Tongue (tissue), 3 donors: ENCODE measurements at places on chromosomes 6 and 20.

DNA sequence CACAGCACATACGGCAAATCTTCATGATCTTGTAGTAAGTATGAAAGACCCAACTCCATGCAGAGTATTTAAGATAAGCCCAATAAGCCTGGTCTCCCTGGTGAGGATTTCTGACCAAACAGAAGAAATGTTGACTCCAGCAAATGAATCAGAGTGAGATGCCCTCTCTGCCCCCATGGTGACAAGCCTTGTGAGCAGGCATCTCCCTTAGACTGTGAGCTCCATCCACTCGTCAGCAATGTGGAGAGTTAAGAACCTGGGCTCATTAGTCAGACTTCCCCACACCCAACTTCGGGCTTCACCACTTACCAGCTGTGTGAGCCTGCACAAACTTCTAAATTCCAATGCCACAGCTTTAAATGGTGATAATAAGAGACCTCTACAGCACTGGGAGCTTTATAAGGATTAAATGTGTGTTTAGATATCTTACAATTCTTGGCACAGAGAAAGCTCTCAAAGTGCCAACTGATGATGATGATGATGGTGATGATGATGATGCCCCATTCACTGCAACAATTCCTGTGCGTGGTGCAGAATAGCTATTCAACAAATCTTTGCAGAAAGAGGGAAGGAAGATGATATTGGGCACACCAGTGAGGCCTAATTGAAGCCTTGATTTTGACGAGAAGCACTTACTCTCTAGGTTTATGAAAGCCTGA is 253.4 kb upstream of the TAB2 start:
- DNase-seq: no peak

DNA sequence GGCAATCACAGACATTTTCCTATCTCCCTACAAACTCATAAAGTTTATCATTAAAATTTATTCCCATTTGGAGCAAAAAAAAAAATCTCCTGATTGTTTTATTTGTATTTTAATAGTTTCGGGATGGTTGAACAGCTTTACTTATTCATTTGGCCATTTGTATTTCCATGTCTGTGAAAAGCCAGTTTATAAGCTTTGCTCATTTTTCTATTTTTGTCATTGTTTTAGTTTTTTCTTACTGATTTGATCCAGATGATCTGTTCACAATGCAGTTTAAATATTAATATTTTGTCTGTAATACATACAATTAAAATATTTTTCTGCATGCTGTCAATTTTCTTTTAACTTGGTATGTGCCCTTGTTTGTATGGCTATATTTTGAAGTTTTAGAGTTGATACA is 65.2 kb upstream of the CCN2 start:
- DNase-seq: no peak

GRCh38 chr20:21706261-21707195 is 1.1 kb downstream of the PAX1 start:
- no peak for DNase-seq

- no peak for DNase-seq
Measured at GRCh38 chr6:14633479-14633878, 515.9 kb downstream of the CD83 start.

DNA sequence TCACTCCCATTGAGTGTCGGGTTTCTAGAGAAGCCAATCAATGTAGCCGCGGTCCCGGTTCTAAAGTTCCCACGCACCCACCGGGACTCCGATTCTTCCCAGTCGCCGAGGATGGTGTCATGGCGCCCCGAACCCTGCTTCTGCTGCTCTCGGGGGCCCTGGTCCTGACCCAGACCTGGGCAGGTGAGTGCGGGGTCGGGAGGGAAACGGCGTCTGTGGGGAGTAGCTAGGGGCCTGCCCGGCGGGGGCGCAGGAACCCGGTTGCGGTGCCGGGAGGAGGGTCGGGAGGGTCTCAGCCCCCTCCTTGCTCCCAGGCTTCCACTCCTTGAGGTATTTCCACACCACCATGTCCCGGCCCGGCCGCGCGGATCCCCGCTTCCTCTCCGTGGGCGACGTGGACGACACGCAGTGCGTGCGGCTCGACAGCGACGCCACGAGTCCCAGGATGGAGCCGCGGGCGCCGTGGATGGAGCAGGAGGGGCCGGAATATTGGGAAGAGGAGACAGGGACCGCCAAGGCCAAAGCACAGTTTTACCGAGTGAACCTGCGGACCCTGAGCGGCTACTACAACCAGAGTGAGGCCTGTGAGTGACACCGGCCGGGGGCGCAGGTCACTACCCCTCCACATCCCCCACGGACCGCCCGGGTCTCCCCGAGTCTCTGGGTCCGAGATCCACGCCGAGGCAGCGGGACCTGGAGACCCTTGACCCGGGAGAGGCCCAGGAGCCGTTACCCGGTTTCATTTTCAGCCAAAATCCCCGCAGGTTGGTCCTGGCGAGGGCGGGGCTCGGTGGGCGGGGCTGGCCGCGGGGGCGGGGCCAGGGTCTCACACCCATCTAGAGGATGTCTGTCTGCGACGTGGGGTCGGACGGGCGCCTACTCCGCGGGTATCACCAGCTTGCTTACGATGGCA is 35.2 kb upstream of the HLA-G start:
- DNase-seq: peak; percentile 19

DNA sequence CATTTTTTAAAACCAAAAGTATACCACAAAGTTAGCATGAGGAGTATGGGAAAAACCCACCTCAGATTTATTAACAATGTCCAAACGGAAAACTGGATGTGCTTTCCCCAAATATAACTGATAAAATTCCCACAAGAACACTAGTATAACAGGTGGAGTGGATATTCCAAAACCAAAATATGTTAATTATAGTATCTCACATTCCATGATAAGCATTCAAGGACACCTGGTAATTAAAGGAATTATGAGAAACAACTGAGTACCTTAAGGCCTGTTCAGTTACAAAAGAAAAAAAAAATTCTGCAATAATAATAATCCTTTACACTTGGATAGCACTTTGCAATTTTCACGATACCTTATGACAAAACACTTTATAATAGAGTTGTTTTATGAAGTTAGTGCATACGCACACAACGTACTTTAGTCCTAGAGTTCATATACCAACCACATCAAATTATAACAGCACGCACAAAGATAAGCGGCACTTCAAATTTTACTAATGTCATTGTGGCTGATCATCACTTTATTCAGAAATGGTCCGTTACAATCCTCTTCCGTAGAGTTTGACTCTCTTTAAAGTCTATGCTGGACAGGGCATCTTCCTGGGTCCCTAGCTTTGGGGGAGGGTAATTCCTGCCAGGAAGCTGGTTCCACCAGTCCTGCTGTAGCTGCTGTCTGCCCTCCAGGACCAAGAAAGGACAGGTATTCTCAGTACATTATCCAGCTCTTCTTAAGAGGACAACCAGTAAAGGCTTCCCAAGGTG is 1.7 kb downstream of the CDK19 start:
- DNase-seq: no peak

GRCh38 chr6:161522276-161522675 is 248.4 kb upstream of the AGPAT4 start:
- no peak for DNase-seq

DNA sequence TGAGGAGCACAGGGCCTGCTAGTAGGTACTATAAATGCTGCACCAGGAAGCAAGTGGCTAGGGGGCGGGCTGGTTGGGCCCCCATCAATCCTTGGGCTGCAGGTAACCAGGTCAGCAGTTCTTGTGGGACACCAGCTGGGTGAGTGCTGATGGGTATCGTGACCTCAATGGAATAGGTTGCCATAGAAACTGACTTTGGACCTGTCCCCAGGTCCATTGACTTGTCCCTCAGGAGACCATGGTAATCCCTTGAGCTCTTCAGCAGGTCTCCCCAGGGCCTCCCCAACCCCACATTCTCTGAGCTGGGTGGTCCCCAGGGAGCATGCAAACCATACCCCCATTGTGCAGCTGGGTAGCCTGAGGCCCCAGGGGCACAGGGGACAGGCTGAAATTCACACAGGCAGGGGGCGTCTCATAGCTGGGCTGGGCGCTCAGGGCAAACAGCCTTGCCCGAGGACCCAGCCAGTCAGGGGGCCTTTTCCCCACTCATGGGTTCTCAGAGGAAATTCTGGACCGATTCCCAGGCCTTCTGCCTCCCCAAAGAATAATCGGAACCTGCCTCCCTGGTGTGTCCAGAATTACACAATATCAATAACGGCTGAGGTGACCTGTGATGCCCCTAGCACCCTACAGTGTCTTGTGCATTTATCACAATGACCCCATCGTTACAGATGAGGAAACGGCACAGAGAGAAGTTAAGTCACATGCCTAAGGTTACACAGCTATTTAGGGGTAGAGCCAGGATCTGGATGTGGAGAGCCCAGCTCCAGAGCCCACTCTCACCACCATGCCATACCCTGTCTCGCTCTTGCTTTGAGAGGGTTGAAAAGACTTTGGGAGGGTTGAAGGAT is 35.9 kb downstream of the SRC start:
- no peak for DNase-seq

DNA sequence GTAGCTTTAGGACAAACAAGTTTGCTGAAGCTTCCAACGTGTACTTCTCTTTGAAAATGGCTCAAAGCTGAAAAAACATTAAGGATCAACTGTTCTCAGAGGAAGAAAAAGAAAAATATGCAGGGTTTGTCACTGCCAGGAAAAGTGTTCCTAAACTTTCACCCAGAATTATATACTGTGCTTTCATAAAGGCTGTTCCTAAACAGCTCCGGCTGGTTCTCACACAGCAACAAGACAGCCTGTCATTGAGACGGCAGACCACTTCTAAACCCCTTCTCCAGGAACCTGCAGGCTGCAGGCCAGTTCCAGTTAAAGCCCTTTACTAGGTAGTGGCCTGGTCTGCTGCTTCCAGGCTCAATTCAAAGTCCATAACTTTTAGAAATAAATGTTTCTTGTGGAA is 97.4 kb upstream of the SOX4 start:
- DNase-seq: peak; percentile 31

DNA sequence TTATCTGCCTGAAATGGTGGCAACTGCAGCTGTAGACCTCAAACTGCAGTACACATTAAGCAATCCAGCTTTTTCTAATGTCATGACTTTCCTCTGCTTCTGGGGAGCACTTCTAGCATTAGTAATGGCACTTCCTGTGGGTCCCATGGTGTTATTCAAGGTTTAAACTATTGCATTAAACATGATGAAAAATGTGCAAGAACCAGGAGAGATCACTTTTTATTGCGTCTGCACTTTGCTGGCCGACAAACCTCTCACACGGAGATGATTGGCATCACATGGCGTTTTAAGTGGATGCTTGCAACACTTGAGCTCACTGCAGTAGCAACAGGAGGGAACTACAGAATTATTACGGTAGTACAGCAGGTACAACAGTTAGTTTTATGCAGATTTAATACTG is 148.4 kb downstream of the HIVEP2 start:
- no peak for DNase-seq

DNA sequence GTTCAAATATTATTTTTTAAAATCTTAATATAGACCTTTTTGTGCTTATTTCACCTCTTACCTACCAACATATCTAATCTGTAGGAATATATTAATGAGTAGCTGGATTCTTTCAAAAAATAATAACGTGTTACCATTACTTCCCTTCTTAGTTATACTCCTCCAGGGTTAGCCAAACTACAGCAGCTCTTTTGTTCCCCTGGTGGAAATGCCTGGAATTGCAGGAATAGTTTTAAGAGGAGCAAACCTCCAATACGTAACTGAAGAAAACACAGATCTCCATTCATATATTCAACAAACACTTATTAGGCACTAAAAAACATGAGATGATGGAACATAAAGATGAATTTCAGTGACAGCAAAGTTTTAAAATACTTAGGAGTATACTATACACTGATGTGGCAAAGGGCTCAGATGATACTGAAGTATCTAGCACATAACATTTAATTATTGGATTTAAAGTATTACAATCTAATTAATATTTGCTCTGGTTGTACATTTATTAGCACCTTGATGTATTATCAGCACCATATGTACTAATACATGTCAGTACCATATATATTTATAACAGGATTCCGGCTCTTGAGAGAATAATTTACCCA is 78.3 kb downstream of the TBX18 start:
- no peak for DNase-seq
